ENCODE measurements at places on chromosomes 12 and 14.

DNA sequence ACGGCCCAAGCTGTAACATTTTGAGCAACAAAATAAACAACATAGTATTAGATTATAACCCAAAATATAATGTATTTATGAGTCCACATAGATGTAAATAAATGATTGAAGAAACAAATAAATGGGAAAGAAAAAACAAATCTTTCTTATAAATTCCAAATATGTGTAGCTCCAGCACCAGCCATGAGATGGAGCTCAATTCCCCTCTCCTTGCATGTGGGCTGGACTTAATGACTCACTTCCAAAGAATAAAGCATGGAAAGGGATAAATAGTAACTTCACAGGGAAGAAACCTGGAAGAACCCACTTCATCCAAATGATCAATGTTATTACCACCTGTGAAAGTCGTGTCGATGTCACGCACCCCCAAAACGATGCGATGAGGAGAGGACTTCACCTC, 158.8 kb downstream of the RPAP3 start:
- no peak for DNase-seq

GRCh38 chr12:102478405-102479098, 1.8 kb downstream of the IGF1 start:
- DNase-seq, result no peak

GRCh38 chr12:85820101-85820500, 16.1 kb downstream of the RASSF9 start:
- no peak for DNase-seq

DNA sequence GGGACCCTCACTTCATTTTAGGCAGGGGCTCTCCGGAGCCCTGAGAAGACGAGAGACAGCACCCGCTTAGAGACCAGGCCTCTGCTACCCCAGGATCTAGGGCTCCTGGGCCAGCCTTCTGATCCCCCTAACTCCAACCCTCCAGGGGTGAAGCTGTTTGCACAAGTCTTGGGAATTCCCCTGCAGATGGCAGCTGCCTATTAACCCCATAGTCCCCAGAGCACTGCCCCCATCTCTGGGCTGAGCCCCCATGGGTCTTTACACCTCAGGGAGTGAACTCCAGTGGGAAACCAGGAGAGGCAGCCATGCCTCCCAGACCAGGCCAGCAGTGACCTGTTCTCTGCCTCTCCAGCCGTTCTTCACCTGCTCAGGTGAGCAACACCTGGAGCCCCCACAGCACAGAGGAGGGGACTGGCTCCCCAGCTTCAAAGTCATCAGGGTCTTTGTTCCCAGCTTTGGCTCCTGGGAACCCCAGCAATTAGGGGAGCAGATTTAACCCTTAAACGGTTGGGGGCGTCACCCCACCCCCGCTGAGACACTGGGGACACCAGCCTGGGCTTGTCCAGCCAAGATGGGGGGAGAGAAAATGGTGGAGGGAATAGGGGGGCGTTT, 2.3 kb downstream of the WNT10B start:
- no peak for DNase-seq

GRCh38 chr12:66197495-66197921, 8.5 kb downstream of the IRAK3 start:
- DNase-seq, result no peak

DNA sequence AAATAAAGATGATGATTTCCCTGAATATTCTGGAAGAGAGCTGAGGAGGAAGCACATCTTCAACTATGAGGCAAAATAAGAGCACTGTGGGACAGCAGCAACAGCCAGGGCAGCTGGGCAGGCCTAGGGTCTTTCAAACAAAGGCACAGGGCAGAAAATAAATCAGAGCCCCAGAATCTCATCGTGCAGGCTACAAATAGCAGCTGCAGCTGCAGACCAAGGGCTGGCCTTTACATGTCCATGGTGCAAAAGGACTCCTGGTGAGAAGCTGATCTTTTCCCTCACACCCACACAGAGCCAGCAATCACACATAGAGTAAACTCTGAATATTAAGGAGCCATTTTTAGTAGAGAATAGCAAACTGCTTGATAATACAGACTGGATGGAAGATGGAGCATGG, 13.6 kb upstream of the MYBPC1 start:
- DNase-seq, result no peak

GRCh38 chr12:81329085-81329484, 251.2 kb downstream of the ACSS3 start:
- DNase-seq, result no peak

- no peak for DNase-seq
These were observed 223.6 kb downstream of the TMEM117 start for GRCh38 chr12:44059476-44059875.

GRCh38 chr12:53935383-53936341, 3.0 kb upstream of the HOXC13 start:
- DNase-seq, result no peak

DNA sequence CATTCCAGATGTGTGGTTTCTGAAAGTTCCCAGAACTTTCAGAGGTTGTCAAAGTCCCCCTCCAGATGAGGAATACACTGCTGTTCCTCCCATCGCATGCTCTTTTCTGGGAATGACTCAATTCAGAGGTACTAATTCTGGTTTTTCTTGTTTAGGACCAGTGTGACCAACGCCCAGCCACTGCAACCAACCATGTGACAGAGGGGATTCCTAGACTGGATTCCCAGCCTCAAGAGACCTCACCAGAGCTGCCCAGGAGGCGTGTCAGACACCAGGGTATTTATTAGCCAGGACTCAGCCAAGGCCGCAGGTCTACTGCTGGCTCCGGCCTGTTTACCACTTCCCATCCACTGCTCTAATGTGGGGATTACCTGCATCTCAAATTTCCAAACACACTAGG, 24.2 kb downstream of the TRAFD1 start:
- no peak for DNase-seq

- peak; percentile 33 for DNase-seq
These were observed at the start of gene DYRK4 for GRCh38 chr12:4562034-4562657. Gene DYRK4, plus strand, starts transcription at chr12:4562208. Its CDS starts 38 bp downstream, at chr12:4562246.

DNA sequence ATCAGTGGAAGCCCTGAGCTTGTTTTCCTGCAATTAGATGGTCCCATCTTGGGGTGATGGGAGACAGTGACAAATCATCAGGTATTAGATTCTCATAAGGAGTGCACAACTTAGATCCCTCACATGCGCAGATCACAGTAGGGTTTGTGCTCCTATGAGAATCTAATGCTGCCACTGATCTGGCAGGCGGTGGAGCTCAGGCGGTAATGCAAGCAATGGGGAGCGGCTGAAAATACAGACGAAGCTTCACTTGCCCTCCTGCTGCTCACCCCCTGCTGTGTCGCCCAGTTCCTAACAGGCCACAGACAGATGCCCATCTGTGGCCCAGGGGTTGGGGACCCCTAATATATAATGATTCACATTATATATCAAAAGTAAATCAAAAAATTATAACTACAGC, 258.8 kb upstream of the USP15 start:
- no peak for DNase-seq

DNA sequence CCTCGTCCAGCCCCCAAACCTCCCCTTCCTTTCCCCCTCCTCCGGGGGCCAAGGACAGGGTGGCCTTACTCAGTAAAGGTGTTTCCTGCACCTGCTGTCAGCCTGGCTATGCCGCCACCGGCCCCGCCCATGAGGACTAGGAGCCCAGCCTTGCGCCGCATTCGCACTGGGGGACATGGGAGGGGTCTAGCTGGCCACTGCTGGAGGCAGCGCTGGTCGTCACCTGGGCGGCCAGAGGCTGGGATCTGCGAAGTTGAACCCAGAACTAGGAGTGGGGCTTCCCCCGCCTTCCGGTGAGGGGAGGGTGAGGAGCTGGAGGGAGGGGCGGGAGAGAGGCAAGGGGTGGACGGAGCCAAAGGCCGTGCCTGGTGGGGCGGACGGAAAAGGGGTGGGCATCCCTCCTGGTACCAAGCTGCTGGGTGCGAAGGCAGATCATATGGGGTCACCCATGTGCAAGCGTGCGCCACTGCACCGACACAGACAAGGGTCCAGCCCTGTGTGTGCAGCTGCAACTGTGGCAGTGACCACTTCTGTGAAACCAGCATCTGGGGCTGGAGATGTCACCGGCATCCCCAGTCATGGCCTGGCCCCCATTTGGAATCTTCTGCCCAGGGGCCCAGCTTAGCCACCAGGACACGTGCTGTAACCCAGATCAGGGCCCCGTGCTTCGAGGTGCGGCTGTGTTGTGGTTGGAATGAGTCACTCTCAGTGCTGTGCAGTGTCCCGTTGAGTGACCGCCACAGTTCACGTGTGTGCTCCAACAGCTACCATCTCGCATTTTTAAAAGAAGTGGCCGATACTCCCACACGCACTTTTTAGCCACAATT, 8.5 kb downstream of the AMN start:
- no peak for DNase-seq

DNA sequence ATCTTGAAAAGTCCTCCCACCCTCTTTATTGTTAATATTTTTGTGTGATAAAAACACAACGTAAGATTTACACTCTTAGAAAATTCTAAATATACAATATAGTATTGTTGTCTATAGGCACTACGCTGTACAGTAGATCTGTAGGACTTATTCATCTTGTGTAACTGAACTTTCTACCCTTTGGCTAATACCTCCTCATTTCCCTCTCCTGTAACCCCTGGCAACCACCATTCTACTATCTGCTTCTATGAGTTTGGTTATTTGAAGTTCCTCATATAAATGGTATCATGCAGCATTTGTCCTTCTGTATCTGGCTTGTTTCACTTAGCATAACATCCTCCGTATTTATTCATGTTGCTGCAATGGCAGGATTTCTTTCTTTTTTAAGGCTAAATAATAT, 5.2 kb upstream of the CLEC9A start:
- no peak for DNase-seq
